ENCODE measurements at places on chromosomes 3 and 15.

DNA sequence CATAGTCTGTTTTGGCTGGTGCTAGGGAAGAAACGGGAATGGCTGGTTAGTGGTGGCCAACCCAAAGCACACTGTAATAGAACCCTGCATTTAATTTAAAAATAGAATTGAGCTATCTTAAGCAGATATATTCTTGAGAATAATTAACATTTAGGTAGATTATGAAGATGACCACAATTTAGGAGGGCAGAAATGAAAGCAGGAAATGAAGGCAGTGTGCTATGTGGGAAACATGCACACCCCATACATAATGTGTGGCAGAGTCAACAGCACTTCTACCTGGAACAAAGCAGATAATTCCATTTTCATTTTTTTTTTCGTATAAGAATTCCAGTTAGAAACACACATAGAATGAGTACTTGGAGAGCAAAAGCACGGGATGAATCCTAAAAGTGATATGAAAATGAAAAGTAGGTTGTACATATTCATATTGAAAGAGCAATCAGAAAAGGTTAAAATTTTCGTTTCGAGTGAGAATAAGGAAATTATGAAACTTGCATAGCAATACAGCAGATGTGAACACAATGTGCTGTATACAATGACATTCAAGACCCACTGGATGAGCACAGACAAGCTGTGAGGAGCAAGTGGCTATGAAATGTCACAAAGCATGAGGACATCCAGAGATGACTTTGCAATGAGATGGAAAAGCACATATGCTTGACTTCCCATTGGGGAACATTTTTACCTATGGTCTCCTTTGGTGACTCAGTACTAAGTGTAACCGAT lies 102.6 kb downstream of the TFG start:
- DNase-seq: no peak

DNA sequence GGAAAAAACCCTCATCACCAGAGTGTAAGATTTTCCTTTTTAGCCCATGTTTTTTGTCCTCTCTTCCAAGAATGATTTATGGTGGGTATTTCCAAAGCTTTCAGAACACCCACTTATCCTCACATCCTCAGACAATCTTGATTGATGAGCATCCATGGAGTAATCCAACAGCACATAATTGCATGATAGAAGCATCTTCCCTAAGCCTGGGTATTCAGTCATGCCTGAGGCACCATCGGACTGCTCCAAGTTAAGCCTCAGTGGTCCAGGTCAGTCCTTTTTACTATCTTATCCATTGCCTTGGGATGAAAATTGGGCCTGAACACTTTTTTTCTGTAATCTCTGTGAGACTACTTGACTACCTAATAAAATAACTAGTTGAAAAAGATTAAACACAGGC lies 676.0 kb upstream of the SEMA6D start:
- DNase-seq: no peak

GRCh38 chr3:16417945-16418739 lies 95.4 kb downstream of the RFTN1 start:
- DNase-seq: no peak

- no peak for DNase-seq
These were observed 20.2 kb downstream of the NIPA1 start for GRCh38 chr15:22806664-22807063.

- no peak for DNase-seq
These were observed 121.1 kb downstream of the ADAM10 start for GRCh38 chr15:58628206-58628947.

DNA sequence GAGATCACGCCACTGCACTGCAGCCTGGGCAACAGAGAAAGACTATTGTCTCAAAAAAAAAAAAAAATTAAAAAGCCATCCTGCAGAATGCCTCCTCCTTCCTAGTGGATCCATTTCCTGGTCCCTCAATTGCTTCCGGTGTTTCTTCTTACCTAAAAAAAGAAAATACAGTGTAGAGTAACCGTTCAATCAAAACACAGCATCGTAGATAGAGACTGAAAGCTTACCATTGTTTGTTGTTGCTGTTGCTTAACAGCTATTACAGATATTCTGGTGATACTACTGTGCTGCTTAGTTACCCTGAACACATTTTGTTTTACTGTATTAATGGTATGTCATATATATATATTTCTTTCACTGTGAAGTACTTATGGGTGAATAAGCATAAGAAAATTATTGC lies 105.5 kb upstream of the LRRFIP2 start:
- no peak for DNase-seq

GRCh38 chr15:43920815-43921214 lies 94.0 kb downstream of the WDR76 start:
- DNase-seq: no peak

- no peak for DNase-seq
These were observed 5.2 kb downstream of the TBC1D2B start for GRCh38 chr15:78072080-78072892.

GRCh38 chr15:36161771-36162212 lies 417.6 kb upstream of the CDIN1 start:
- DNase-seq: no peak

- no peak for DNase-seq
These were observed 147.7 kb downstream of the UACA start for GRCh38 chr15:70615435-70616310.

- DNase-seq: no peak
These were observed 203.7 kb upstream of the ICE2 start for GRCh38 chr15:60682615-60683014.

- no peak for DNase-seq
These were observed 1.0 kb downstream of the USF3 start for GRCh38 chr3:113695431-113695785.

- DNase-seq: no peak
These were observed 41.6 kb upstream of the TASOR start for GRCh38 chr3:56724676-56725075.

- DNase-seq: no peak
These were observed 179.4 kb downstream of the GBE1 start for GRCh38 chr3:81581966-81582599.

GRCh38 chr15:32998182-32998581 lies 196.3 kb downstream of the FMN1 start:
- no peak for DNase-seq

DNA sequence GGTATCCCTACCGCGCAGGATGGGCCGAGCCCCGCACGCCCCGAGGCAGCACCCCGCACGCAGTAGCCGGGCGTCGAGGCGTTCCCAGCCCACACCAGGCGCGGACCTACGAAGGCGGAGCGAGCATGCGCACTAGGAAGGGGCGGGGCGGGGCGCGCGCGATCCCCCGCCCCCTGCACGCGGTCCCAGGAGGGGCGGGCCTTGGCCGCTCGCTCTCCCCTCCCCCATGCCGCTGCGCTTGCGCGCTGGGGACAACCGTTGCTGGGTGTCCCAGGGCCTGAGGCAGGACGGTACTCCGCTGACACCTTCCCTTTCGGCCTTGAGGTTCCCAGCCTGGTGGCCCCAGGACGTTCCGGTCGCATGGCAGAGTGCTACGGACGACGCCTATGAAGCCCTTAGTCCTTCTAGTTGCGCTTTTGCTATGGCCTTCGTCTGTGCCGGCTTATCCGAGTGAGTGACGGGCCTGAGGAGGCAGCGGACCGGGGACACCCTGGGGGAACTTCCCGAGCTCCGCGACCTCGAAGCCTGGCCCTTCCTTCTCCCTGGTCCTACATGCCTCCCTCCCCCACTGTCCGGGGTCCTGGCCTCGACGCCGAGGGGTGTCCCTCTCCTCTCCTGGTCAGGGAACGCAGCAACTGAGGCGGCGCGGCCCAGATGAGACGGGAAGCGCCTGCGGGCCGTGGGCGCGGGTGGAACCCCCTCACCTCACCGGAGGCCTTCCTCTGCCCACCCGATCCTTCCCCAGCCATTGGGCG lies at the start of gene SPESP1:
Gene SPESP1, plus strand, starts transcription at position 258 of the 755 bp plus-strand sequence. Its CDS starts 129 bp downstream, at position 387.
- DNase-seq: no peak

DNA sequence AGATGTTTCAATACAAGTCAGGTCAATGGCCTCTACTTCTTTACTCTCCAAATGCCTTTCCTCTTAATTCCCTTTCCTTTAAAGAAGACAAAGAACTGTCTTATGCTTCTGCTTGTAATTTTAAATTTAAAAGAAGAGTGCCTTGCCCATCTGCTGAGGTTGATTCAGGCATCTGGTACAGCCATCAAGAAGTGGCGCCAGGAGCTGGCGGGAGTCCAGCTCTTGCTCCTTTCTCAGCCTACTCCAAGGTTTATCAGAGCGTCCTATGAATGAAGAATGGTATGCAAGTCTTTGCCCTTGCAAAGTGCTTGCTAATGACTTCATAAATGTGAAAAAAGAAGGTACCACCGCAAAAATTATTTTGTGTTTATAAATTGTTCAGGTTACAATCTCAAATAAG lies 294.6 kb upstream of the TGFBR2 start:
- DNase-seq: no peak

DNA sequence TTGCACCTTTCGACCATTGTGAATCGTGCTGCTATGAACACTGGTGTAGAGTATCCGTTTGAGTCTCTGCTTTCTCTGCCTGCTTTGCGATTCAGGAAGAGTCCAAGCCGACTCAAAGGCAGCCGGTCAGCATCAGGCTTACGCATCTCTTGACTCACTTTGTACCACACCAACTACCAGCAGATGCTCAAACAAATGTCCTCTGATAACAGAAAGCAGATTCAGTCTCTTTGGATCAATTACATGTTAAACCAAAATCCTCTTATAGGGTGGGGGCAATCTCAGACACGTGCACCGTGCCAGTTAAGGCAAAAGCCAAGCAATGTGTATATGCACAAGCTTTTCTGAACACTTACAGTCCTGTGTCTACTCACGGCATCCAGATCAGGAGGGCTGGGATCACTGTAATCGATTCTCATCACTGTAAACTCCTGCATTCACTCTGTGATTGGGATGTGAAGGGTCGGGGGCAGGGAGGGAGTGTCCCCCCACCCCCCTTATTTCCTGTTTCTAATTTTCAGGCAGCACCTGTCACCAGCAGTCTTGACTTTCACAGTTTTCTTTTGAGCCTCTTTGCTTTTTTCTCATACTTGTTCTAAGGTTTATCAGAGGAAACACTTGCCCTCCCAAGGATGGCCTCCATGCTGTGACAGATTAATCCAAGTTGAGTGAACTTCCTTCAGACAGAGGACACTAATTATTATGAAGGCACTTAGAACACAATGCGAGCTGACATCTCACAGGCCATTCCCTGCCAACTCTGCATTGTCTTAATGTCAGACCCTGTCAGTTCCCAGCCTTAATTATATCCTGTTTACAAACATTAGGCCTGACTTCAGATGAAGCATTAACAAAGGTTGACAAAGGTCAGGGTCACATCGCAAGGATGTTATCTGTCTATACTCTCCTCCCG lies 153.5 kb downstream of the MECOM start:
- no peak for DNase-seq

DNA sequence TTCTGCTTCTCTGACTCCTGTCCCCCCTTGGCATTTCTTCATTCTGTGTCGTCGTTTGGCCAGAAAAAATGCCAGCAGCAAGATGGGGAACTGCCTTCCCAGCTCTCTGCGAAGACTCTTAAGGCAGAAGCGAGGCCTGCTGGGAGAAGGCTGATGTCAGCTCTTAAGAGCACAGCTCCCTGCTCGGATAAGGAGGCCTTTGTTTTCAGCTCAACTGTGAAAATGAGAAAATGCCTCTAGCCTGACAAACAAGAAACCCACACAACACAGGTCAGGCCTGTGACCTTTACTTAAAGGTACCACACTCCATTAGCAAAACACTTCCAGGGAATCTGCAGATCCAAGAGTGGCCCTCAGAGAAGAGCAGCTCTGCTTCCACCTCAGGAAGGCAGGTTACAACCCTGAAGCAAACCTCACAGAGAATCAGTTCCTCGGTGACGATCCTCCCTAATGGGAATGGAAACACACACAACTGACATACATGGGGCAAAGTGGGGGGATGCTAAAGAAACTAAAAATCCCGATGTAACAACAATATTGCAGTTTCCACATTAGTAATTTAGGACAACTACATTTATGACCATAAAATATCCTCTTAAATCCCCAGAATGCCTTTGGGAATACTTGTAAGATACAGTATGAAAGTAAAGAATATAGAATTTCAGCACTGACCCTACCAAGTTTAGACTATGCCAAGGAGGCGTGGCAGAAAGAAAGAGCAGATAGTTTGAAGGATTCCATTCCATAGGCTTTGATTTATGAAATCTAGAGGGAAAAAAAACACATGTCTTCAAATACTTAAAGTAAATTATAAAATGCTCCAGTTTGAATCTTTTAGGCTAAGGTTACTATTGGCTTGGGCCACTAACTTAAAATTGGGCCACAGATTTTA lies 52.1 kb downstream of the VGLL4 start:
- no peak for DNase-seq

DNA sequence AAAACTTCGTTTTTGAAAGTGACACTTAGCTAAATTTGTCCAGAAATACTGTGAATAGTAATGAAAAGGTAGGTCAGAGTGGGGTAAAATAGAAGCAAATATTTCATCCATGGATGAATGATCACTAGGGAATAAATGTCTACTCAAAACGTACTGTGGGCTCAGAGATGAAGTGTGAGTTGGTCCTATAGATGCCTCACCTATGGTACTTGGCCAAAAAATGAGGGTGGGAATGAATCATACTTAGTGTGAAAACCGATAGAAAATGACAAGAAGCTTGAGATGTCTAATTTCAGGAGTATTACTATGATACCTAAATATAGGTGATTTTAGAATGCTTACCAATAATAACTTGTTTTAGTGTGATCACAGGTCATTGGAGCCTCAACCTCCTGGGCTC lies 155.9 kb downstream of the GMNC start:
- DNase-seq: no peak

GRCh38 chr3:193842029-193842798 lies 249.2 kb downstream of the OPA1 start:
- no peak for DNase-seq

- DNase-seq: no peak
These were observed 46.3 kb downstream of the CEMIP start for GRCh38 chr15:80825361-80826030.

DNA sequence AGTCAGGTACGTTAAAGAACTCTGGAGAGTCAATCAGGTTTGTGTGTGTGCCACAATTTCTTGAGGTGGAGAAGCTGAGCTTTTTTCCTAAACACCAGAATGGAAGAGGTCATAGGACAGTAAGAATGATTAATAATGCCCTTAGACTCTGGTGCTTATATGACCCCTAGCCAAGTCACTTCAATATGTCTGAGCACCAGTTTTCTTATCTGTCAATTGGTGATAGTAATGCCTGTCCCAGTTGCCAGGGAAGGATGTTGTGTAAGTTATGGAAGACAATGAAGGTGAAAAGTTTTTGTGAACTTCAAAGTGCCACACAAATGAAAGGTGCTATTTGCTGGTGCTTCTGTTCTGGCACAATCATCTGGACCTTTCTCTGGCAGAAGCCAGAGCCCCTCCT lies 22.2 kb upstream of the DLG1 start:
- DNase-seq: no peak

DNA sequence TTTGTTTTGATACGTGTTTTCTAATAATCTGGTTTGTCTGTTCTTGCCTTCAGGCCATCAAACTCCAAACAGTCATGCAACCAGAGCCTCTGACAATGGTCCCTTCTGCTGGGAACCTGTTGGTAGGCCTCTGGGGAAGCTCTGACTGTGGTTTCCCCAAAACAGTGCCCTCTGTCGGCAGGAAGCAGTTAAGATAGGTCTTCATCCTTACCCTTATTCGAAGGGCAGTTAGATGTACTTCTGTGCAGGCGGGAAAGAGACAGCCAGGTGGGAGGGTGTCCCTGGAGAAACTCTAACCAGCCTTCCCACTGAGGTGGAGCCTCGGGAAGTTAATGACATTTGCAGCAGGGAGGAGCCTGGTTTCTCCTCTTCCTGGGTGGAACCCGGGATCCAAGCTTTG lies 81.6 kb upstream of the CHMP2B start:
- DNase-seq: no peak
